ENCODE measurements at places on chromosomes 7 and 10.

DNA sequence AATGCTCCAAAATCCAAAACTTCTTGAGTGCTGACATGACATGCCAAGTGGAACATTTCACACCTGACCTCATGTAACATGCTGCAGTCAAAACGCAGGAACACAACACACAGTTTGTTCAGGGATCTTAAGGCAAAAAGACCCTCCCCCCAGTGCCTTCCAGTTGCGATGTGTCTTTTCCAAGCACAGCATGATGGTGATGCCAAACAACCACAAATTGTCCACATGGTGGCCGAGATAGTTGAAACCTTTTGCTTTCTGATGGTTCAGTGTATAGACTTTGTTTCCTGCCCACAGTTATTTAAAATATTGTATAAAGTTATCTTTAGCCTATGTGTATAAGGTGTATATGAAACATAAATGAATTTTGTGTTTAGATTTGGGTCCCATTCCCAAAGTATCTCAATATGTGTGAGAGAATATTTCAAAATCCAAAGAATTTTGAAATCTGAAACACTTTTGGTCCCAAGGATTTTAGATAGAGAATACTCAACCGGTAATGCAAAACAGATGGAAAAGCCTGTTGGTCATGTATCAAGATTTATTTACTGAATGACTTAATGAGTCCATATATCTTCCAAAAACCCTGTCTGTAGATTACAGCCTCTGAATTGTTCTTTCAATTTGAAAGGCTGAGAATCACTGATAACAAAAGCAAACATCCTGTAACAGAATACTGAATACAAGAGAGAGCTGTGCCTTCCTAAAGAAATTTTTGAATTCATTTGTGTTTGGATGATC, 93.4 kb upstream of the OIT3 start:
- DNase-seq, result no peak

DNA sequence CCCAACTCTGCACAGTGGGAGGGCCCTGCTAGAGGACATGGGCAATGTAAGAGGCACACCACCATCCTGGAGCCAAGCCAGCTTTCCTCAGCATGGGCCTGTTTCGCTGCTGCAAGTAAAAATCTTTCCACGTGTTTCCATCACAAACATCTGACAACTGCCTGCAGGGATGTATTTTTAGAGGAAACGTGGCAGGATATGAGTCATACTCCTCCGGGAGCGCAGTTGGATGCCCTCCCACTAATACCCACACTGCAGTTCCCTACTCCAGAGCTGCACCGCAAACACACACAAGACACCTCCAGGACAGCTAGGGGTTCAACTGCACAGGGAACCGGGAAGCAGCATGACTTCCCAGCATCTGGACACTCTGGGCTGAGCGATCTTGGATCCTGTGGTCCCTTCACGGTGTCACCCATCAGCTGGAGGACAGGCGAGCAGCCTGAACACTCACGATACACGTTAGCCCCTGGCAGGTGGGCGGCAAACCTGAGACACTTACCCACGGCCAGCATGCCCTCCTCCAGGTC, 26.1 kb downstream of the PLAC9 start:
- no peak for DNase-seq

GRCh38 chr7:105674200-105674920, 93.1 kb upstream of the EFCAB10 start:
- DNase-seq, result no peak

GRCh38 chr7:101819913-101820522, 2.6 kb downstream of the CUX1 start:
- DNase-seq, result no peak

- DNase-seq, result no peak
These were observed 89.5 kb downstream of the ANK3 start for GRCh38 chr10:60299961-60300883.

DNA sequence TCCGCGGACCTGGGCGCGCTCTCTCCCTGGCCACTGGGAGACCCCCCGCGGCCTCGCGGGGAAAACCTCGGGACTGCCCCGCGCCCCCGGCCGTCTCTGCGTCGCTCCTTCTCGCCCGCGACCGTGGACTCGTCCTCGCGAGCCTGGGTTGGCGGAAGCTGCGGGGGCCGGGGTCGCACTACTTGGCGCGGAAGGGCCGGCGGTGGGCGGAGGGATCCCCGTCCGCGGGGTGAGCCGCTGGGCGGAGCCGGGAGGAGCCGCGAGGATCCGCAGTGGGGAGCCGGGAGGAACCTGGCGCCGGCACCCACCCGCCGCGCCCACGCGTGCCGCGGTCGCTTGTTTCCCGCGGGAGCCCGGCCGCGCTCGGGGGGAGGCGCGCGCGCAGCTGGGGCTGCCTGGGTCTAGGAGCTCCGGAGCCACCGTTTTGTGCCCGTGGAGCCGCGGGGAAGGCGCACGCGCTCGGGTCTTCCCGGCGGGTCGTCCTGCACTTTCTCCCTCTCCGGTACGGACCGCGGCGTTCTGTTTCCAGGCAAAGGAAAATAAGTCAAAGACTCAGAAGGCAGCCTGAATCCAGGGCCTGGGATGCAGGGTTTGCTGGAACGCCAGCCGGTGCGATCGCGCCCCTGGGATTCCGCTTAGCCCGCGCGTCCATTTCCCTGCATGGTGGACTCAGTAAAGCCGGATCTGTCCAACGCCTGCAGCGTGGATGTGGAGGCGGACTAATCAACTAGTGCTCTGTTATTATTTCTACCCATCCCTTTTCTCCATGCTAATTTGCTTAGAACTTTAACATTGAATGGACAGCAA, 28.7 kb upstream of the KMT2C start:
- DNase-seq, result peak; percentile 81

DNA sequence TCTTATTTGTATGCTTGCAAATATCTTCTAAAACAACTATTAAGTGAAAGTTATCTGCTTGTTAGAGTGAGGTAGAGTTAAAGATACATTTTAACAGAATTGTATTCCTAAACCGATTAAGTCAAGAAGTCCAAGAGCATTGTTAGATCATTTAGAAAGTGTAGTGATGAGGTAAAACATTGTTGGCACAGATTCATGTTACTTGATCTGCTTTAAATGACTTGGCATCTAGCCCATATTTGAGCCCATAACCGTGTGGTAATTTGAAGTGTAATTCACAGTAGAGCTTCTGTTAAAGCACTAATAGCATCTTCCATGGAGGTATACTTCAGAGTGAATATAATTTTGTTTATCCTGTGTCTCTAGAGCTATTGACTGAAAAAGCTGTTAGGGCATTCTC, 62.1 kb downstream of the PTEN start:
- DNase-seq, result no peak

DNA sequence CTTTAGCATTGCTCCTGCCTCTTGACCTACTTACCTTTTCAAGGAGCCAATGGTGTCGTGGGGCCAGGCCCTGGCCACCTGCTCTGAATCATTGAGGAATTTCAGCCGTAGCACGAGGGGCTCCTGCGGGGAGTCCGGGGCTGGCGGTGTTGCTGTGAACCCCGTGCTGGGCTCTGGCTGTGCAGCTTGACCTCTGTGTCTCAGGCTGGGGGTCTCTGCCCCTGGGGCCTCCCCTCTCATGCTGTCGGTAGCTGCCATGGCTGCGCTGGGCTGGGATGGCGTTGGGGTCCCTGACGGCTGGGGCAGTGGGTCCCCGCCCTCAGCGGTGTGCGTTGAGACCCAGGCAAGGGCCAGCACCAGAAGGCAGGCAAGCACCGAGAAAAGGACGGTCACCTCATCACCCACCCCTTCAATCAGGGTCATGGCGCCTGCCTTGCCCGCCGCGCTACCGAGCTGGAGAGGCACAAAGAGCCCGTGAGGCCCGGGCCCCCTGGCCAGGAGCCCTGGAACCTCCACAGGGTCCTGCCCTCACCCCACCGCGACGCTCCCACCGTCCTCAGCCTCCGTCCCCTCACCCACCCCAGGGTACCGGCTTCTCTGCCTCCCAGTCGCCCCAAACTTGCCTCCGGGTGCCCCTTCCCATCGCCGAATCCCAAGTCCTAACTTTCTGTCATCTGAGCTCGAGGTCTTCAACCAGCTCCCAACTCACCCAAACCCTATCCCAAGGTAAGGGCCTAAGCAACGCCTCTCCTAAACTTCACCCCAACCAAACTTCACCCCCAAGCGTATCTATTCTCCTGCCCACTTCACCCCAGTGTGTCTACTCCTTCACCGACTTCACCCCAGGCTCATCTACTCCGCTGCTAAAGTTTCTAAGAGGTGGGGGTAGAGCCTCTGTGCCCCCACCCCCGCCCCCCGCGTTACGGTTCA, 887 bp downstream of the TMUB1 start:
- no peak for DNase-seq

DNA sequence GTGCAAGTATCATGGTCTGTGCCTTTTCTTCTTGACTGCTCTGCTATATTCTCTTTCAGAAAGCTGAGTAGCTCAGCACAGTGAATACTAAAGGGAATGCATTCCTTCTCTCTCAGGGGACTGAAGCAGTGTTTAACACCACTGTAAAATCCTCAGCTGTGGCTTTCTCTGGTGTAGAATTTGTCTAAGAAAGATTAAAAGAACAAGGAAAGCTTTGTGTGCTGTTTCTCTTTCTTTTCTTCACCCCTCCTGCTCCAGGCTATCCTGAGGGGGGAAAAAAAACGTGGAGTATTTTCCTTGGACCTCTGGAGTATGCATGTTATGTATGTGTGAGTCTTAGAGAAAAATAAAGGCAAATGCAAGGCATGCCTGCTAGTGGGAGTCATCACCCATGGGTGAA, 383.9 kb downstream of the AUTS2 start:
- DNase-seq, result no peak

DNA sequence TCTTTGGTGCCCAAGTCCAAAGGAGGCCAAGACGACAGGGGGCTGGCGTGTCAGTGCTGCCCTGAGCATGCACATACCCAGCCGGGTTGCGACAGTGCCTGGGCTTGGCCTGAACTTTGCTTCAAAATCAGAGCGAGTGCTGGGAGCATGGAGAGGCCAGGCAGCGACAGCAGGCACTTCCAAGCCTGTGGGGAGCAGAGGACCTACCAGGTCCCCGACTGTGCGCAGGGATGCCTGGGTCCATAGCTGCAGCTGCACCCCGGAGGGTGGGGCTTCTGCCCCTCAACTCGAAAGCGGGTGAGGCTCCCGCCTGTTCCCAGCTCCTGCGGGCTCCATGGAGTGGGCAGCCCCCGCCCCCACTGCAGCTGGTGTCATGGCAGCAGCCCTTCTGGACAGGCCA, 79.1 kb downstream of the HDAC9 start:
- DNase-seq, result no peak

DNA sequence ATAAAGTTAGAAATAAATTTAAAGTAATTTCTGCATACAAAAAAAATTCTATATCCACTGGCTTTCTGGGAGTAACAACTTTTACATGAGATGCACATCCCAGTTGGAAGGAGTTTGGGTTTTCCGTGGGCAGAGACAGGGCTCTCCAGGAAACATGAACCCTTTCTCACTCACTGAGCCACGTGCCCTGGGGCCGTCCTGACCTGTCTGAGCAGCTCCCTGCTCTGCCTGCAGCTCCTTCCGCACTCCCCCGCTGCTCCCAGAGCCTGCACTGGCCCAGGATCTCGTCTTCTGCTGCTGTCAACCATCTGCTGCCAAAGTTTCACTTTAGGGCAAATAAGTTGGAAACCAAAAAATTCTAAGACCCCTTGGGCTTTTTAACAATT, 169.1 kb downstream of the DIP2C start:
- DNase-seq, result no peak
